T1000 (cell line): ENCODE measurements at places on chromosomes 5 and 9.
A peak's percentile ranks its signal among the peaks of the same experiment; 100 is the strongest.

- no peak for DNase-seq
Measured at GRCh38 chr5:76485511-76485910, 82.4 kb downstream of the IQGAP2 start.

DNA sequence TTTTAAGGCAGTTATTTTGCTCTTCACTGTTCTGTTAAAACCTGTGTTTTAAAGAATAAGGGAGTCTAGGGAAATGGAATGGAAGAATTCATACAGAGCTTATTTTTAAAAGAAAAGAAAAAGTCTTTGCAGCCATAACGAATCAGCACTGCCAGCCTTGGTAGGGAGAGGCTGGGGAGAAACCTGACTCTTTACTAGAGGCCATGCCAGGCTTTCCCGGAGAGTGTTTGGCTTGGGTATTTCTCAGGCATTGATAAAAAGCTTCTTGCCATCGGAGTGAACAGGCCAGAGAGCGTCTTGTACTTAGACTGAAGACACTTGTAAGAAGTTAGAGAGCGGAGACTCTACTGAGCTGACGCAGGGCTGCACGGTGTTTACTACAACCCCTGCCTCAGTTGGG is 72.7 kb upstream of the NFIL3 start:
- DNase-seq: no peak

GRCh38 chr5:32042551-32042961 is 131.6 kb downstream of the GOLPH3 start:
- DNase-seq: peak; percentile 21

DNA sequence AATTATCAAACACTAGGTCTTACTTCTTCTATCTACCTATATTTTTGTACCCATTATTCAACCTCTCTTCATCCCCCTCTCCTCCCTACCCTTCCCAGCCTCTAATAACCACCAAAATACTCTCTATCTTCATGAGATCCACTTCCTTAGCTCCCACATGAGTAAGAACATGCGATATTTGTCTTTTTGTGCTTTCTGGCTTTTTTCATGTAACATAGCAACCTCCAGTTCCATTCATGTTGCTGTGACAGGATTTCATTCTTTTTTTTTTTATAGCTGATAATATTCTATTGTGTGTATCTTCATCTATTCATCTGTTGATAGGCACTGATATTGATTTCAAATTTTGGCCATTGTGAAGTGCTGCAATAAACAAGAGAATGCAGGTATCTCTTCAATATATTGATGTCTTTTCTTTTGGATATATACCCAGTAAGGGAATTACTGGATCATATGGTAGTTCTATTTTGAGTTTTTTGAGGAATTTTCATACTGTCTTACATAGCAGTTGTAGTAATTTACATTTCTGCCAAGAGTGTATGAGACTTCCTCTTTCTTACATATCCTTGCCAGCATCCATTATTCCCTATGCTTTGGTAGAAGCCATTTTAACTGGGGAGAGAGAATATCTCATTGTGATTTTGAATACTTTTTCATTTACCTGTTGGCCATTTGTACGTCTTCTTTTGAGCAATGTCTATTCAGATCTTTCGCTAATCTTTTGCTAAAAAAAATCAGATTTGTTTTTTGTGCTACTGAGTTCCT is 156.8 kb downstream of the DCP2 start:
- DNase-seq: no peak

DNA sequence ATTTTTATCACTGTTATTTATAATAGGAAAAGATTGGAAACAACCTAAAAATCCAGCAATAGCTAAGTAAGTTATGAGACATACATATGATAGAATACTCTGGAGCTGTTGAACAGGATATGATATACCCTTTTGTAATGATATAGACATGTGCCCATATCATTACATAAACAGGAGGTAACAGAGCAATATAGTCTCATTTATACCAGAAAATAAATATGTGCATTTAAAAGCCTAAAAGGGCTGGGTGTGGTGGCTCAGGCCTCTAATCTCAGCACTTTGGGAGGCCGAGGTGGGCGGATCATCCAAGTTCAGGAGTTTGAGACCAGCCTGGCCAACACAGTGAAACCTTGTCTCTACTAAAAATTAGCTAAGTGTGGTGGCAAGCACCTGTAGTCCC is 2.3 kb upstream of the FABP6 start:
- no peak for DNase-seq

GRCh38 chr5:96408210-96408777 is 24.8 kb downstream of the PCSK1 start:
- no peak for DNase-seq

GRCh38 chr9:130940693-130941576 is 1.9 kb upstream of the FIBCD1 start:
- DNase-seq: no peak

DNA sequence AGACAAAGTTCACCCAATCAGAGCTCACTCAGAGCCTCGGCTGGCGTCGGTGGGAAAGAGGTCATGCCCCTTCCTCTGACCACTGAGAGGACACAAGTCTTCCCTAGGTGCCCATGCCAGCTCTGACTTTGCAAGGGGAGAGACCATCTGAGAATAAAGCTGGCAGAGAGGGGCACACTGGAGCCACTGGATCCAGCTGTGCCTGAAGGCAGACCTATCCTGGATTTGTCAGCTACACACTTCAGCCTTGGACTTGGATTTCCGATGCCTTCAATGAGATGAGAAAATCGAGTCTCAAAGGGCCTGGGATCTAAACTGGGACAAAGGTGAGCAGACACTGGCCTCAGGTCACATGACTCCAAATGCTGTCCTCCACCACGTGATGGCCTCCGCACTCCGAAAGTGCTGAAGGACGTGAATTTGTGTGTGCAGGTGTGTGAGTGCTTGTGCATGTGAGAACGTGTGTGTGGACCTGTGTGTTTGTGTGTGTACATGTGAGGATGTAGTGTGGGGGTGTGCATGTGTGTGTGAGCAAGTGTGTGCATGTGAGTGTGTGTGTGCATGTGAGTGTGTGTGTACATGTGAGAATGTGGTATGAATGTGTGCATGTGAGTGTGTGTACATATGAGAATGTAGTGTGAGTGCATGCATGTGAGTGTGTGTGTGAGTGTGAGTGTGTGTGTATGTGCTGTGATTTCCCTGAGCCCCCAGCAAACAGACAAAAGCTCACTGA is 37.9 kb downstream of the BARX1 start:
- no peak for DNase-seq

- DNase-seq: no peak
Measured at GRCh38 chr5:37786416-37786815, 53.4 kb downstream of the GDNF start.

DNA sequence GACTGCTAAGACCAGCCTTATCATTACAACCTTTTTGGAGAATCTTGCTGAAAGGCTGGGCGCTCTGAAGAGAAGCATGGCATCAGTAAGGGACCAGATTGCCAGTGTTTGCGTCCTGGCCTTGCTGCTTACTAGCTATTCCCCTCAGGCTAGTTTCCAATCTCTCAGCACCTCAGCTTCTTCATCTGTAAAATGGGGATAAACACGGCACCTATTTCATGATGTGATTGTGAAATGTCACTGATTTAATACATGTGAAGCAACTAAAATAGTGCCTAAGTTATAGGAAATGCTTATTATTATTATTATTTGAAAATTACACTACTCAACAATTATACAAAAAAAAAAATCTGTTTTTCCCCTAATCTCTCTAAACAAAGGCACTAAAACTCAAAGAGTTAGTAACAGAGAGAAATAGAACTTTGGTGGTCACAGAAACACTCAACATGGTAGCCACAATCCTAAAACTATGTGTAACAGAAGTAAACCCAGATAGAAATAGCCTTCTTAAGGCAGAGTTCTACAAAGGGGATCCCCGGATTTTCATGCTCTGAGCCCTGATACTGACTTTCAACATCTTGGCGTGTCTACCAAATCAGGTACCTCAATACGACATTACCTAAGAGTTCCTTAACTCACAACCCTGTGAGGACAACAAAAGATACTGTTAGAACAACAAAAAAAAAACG is 62.0 kb downstream of the ENC1 start:
- no peak for DNase-seq

DNA sequence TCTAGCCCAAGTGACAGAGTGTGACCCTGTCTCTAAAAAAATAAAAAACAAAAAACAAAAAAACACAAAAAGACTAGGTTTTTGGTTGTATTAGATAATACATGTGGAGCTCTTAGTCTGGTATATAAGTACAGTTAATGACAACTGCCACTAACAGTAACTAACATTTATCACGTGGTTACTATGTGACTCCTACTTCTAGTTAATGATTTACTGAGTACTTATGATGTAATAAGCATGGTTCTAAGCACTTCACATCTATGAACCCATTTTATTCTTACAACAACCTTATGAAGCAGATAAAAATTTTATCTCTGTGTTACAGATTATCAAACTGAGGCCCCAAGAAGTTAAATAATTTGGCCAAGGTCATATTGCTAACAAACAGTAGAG is 6.1 kb upstream of the TMEFF1 start:
- no peak for DNase-seq

DNA sequence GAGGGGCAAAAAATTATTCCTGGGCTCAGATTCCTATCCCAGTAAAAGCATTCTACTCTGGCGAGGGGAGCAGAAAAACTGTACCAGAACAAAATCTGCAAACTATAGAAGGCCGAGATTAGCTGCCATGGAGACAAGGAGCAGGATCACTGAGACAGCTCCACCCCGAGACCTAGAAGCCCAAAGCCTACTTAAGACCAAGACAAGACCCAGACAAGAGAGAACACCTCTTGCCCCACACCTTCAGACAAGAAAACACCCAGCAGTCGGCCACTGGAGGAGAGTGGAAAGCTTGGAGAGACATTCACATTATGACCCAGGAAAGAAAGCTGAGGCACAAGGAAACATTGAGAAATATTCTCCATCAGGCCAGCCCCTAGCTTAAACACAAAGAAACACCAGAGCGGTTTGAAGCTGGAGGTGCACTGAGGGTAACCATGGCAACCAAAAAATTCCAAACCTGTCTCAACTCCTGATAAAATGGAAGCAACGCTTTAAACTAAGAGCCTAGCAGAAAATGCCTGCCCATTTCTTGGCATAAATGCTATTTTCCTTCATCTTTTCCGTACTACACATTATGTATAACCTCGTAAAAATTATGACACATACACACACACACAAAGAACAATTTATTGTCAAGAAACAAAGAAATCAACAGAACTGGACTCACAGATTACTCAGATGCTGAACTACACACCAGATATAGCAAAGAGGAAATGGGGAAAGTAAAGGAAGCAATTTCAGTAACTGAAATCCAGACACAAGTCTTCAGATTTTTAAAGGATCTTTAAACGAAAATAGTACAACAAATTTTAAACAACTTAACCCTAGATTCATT is 53.8 kb upstream of the FTMT start:
- DNase-seq: no peak

- DNase-seq: no peak
Measured at GRCh38 chr5:171129308-171129707, 179.7 kb upstream of the TLX3 start.

GRCh38 chr5:60843936-60844905 is at the start of gene ELOVL7:
TSS of gene ELOVL7 (minus strand) at chr5:60844269. CDS start at chr5:60787397, 56,872 bp downstream.
- DNase-seq: peak; percentile 36

DNA sequence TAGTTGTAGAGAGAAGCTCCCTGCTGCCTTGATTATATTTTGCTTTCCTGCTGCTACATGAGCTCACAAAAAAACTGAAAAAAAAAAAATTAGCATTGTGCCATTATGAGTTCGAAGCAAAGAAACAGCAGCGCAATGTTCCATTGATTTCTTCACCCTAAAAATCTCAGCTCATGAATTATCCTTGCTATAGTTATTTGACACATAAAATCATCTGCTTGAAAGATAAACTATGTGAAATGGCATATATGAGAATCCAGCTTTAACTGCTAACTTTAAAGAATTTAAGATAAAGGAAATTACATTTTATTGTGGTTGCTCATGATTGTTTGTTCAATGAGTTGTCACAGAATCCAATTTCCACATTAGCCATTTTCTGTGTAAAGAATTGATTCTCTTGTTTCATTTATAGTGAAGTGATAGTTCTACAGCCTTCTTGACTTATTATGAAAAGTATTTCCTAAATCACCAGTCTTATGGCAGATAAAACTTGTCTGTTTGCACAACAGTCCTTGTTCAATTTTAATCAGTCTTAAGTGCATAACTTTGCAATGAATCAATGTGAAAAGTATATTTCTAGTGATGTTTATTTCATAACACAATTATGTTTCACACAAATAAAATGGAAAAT is 1275.0 kb upstream of the CDH9 start:
- no peak for DNase-seq

DNA sequence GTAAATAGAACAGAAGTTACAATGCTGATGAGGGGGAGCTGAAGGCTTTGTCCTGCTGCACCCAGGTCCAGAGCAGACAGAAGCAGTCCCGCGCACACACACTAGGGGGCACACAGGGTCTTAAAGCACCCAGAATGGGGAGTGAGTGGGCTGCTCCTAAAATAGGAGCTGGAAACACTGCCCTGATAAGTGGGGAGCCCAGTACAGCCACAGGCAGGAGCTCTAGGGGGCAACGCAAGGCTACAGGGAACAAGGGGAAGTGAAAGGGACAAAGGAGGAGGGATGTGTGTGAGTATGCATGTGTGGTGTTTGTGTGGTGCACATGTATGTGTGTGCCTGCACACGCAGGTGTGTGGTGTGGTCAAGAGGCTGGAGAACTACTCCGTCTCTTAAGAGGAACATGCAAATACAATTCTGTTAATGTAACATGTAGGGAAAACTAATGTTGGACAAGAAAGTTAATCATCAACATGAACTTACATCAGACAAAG is 191.5 kb downstream of the ROR2 start:
- no peak for DNase-seq

- DNase-seq: no peak
Measured at GRCh38 chr5:177557041-177557647, 2.8 kb upstream of the FAM193B start.
